ENCODE measurements at places on chromosomes 13 and 19. TPM values are rescaled to one million over a fixed set of nuclear protein-coding genes. Genes with fewer than 3 reads are reported as not detected.

DNA sequence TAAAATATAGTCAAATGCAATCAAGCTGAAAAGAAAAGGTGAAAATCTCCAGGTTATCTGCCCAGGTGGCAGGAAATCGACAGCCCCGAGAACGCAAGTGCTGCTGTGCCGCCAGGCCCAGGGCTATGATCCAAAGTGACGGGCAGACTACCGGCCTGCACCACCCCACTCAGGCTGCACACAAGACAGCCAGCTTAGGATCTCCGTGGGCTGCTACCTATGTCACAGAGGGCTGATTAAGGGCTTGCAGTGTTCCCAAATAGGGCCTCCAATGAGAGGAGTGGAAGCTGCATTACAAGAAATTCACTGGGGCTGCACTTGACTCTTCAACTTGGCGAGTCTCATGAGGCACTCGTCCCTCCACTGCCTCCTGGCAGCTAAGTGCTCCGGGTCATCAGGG is 121.8 kb downstream of the CRYL1 start:
- no peak for DNase-seq

DNA sequence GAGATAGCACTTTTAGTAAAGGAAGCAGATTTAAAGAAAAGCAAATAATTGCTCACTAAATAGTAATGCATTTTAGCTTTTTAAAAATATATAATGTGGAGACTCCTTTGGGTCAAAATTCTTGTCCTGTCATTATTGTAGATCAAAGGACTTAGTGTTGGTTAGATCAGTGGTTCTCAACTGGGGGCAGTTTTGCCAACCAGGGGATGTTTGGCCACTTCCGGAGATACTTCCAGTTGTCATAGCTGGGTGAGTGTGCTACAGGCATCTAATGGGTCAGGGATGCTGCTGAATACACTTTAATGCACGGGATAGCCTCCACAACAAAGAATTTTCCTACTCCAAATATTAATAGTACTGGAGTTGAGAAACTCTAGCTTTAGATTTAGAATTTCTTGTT is 126.8 kb downstream of the LMO7 start:
- DNase-seq = no peak

DNA sequence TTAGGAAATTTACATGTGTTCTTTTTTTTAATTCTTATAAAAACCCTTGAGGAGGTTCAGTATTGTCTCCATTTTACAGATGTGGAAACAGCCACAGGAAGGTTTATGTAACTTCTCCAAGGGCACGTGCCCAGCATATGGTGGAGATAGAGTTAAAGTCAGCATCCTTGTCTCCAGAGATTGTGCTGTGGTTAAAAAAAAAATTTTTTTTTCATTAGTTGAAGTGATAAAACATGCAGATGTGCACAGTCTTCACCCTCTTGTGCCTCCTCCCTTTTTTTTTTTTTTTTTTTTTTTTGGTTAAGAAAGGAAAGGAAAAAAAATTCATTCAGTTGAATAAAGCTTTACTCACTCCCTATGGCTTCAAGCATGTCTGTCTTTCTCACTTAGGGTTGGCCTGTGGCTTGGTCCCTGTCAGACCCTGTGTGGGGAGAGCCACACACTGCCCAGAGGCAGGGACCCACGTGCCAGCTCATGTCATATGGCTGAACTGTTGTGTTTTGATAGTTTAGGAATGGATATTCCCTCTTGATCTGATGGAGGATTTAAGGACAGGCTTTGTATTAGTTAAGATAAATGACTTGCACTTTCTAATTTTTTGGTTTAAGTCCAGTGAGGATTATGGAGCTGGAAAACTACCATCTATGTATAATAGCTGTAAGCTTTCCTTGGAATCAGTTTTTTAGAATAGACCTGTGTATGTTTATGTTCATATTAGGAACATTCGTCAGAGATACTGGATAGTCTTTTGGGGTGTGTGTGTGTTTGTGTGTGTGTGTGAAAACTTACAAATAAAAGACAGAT is 19.3 kb downstream of the RNASEH2B start:
- DNase-seq = no peak

DNA sequence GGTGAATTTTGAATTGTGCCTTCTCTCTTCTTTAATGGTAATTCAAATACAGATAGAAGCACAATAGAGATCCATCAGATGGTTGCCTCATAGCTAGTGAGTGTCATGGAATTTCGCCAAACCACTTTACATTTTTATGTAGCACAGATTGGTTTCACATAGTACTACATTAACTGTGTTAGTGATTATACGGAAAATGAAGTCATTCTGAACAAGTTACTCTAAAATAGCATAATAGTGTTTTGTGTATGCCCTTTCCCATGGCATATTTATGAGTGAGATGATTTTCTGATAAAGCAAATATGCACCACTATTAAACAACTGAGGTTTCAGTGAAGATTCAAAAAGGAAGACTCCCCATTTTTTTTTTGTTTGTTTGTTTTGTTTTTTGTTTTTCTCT is 1623.5 kb downstream of the PCDH9 start:
- DNase-seq = no peak

GRCh38 chr13:20716951-20717350 is 13.5 kb downstream of the IL17D start:
- DNase-seq = no peak

DNA sequence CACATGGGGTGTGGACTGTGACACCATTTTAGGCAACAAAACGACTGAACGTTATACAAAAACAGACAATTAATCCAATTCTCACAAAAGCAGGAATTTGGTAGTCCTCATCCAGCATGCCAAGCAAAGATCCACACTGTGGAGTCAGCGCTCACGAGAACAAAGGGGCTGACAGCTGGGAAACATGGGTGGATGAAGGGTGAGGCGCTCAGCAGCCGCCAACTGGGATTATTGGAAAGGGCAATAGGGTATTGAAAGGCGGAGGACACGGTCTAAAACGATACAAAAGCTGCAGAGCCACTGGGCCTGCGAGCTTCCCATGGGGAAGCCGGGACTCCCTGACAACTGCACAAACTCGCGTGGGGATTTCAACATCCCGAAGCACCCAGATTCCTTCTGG is 4.7 kb upstream of the ZNF813 start:
- no peak for DNase-seq

Gene IZUMO2
- not detected for total RNA-seq
